Dermis blood vessel endothelial cell (primary cell): ENCODE measurements at places on chromosomes 4 and X. TPM values are rescaled to one million over a fixed set of nuclear protein-coding genes. Genes with fewer than 3 reads are reported as not detected.

Gene ALAS2
- total RNA-seq: not detected in 2 replicates

Gene DYNLT3
- 31.0 and 34.0 TPM in 2 replicates for total RNA-seq

Gene GAGE12F
- total RNA-seq: not detected in 2 replicates

Gene PAPSS1
- total RNA-seq: 51.9 and 58.6 TPM in 2 replicates

Gene ZDHHC9
- total RNA-seq: 22.1 and 23.5 TPM in 2 replicates

Gene PHF8
- 35.4 and 39.7 TPM in 2 replicates for total RNA-seq

Gene HERC5
- total RNA-seq: 6.7 and 9.7 TPM in 2 replicates

Gene SERTM2
- total RNA-seq: not detected in 2 replicates

Gene FGB
- total RNA-seq: not detected in 2 replicates

Gene DMRTC1B
- not detected in 2 replicates for total RNA-seq

Gene SPANXN4
- not detected in 2 replicates for total RNA-seq

Gene JAKMIP1
- total RNA-seq: not detected in 2 replicates

Gene DKK2
- total RNA-seq: not detected in 2 replicates

Gene DUSP21
- not detected in 2 replicates for total RNA-seq

Gene PAK3
- total RNA-seq: 2.4 and 2.6 TPM in 2 replicates

Gene TEX13C
- not detected in 2 replicates for total RNA-seq

Gene P2RY10
- not detected in 2 replicates for total RNA-seq

Gene MGARP
- total RNA-seq: 0.68 and 2.9 TPM in 2 replicates
